ENCODE measurements at places on chromosomes 12 and 14. TPM values are rescaled to one million over a fixed set of nuclear protein-coding genes. Genes with fewer than 3 reads are reported as not detected.
A peak's percentile ranks its signal among the peaks of the same experiment; 100 is the strongest.

Gene ARMH4
- total RNA-seq: 12.1 TPM

Gene GPRC5A
- 1.3 TPM for total RNA-seq

Gene LRRC74A
- not detected for total RNA-seq

Gene SCFD1
- 79.1 TPM for total RNA-seq

Gene MYRFL
- 1.3 TPM for total RNA-seq

Gene TMEM120B
- total RNA-seq: 30.7 TPM

Gene CAPS2
- 4.2 TPM for total RNA-seq

Gene OR6C70
- total RNA-seq: not detected

Gene GLT1D1
- total RNA-seq: 1.5 TPM

Gene NOP9
- total RNA-seq: 44.4 TPM

Gene WNT1
- total RNA-seq: not detected

Gene AQP2
- not detected for total RNA-seq

Gene LYZ
- total RNA-seq: 1.1 TPM

DNA sequence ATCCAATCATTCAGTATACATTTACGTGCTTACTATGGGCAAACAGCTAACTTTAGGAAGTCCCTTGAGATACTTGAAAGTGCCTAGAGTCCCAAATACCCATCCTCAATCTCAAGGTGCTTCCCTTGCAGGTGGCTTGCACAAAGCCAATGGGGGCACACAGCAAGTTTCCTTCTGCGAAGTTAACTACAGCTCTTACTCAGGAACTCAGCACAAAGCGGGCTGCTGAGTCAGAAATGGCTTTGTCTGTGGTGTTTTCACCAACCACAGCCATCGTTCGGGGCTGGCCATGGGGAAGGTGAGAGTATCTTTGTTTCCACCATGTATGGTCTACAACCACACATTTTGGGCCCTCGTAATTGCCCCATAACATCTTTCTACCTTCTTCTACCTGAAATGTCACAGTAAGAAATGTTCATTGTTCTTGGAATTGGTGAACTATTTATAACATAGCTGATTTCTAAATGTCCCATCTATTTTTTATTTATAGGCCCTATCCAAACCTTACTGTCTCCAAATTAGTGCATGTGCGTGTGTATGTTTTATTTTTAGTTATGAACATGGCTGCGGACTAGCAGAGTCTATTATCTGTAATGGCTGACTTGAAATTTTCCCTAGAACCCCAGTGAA is 13.9 kb downstream of the MFAP5 start:
- no peak overlapping the region for H3K27ac ChIP-seq
- H3K4me1 ChIP-seq: peaks cover 20% of the 10 kb centered on the region
- no peak for DNase-seq

DNA sequence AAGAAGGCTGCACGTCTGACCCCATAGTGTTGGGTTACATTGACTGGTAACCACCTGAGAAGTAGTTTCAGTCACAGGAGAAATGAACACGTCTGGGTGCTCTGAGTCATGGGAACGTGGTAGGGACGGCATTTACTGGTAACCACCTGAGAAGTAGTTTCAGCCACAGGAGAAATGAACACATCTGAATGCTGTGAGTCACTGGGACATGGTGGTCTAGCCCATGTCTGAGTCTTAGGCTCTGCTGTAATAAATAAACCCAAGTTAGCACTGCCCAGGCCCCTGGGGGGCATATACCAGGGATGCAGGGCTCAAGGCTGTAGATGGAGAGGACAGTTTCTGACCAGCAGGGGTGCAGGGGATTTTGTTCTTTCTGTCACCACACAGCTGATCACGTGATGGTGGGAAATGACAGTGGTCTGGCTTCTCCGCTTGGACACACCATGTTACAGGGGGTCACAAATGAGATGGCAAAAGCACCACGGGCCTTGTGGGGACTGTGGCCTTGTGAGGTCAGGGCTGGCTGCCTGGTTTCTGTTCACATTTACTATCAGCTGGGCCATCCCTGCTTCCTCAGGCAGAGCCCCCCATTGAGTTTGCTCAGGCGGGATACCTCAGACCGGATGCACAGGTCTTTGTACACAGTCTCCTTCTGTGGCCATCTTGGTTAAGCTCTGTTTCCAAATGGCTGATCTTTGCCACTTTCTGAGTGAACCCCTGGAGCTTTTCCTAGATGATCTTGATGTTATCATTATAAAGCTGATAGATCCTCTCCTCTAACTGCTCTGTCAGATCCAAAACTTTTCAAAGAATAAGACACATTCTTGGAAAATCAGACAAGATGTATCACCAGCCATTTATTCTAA is 9.8 kb upstream of the C12orf42 start:
- no peak overlapping the region for H3K27ac ChIP-seq
- H3K4me3 ChIP-seq: no peak overlapping the region
- no peaks in the 10 kb centered on the region for H3K36me3 ChIP-seq

GRCh38 chr14:105173145-105173544 is 4.6 kb upstream of the JAG2 start:
- no peaks in the 10 kb centered on the region for H3K36me3 ChIP-seq
- H3K4me3 ChIP-seq: no peak overlapping the region
- DNase-seq: no peak

GRCh38 chr12:29223426-29223825 is 74.3 kb downstream of the FAR2 start:
- H3K36me3 ChIP-seq: peaks cover 3% of the 10 kb centered on the region
- no peak overlapping the region for H3K27ac ChIP-seq
- peaks cover 43% of the 10 kb centered on the region for H3K4me1 ChIP-seq
- no peak overlapping the region for H3K4me3 ChIP-seq
- H3K27me3 ChIP-seq: no peaks in the 10 kb centered on the region

DNA sequence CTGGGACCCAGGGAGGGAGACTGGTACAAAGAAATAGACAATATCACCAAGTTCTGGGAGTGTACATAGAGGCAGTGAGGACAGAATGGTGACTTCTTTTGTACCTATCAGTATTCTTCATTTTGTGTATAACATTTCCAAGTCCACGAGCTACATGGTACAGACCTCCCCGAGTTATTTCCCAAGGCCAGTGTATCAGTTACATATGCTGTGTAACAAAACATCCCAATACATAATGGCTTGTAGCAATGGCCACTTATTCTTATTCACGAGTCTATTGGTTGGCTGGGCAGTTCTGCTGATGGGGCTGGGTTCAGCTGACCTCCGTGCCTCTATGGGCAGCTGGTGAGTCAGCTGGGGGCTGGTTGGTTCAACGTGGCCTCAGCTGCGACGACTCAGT is 98.7 kb upstream of the RFLNA start:
- no peak for DNase-seq
- H3K36me3 ChIP-seq: peaks cover 24% of the 10 kb centered on the region
- no peak overlapping the region for H3K4me3 ChIP-seq
- H3K27me3 ChIP-seq: no peaks in the 10 kb centered on the region
- no peak overlapping the region for H3K27ac ChIP-seq

DNA sequence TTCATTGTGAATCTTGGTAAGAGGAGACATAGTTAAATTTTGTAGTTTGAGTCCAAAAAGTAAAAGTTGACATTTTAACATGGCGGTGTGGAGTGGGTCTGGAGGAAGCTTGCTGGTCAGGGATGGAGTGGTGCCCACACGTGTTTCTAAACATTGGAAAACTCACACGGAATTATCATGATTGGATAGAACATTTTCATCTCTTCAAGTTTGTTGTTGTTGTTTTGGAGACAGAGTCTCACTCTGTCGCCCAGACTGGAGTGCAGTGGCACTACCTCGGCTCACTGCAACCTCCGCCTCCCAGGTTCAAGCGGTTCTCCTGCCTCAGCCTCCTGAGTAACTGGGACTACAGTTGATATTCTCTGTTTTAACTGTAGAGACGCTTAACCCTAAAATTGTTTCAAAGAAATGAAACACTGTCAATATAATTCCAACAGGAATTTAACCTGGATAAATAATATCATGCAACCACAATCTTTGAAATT is 502 bp upstream of the MBIP start:
- H3K36me3 ChIP-seq: no peaks in the 10 kb centered on the region
- no peak for DNase-seq
- peaks cover 18% of the 10 kb centered on the region for H3K27me3 ChIP-seq
- peak overlapping the region; percentile 97 for H3K27ac ChIP-seq
- peak overlapping the region; percentile 85 for H3K4me3 ChIP-seq

DNA sequence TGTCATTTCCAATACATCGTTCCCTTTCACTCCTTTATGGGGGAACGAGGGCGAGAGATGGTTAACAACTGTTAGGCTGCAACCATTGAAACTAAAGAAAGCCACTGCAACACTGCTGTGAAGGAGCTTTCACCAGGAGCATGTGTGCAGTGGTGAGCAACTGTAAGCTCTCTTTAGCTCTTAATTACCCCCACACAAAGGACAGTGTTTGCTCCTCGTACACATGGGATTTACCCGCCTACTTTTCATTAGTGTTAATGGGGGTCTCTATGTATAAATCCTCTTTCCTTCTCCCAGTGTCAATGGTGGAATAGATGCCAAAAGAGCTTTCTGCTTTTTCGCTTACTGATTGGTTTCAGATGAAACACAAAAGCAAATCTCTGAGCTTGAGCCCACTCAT is 343.1 kb downstream of the FLRT2 start:
- H3K4me3 ChIP-seq: no peak overlapping the region
- H3K36me3 ChIP-seq: no peaks in the 10 kb centered on the region
- no peaks in the 10 kb centered on the region for H3K27me3 ChIP-seq
- no peak for DNase-seq
- peaks cover 20% of the 10 kb centered on the region for H3K4me1 ChIP-seq
- no peak overlapping the region for H3K27ac ChIP-seq

- H3K27me3 ChIP-seq: no peaks in the 10 kb centered on the region
- no peaks in the 10 kb centered on the region for H3K36me3 ChIP-seq
- no peak overlapping the region for H3K4me3 ChIP-seq
Observed at GRCh38 chr12:61915420-61915819, 344.8 kb upstream of the USP15 start.

- no peak for DNase-seq
- no peak overlapping the region for H3K27ac ChIP-seq
- peaks cover 12% of the 10 kb centered on the region for H3K36me3 ChIP-seq
- no peaks in the 10 kb centered on the region for H3K27me3 ChIP-seq
- no peak overlapping the region for H3K4me3 ChIP-seq
Observed at GRCh38 chr12:117087808-117088207, 11.4 kb downstream of the TESC start.

DNA sequence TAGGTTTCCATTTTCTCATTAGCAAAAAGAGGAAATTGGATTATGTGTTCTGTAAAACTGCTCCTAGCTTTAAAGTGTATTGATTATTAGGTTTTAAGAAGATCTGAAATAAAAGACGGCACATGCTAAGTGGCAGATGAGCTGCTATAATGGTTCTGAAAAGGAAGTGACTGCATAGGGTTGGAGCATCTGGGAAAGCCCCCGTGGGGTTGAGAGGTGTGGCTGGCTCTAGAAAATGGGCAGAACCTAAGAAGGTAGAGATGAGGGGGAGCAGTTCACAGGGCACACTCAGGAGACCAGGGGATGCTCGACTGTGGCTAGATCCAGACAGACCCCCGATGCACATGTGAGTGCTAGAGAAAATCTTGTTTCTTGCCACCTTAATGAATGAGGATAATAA is 1.9 kb downstream of the IFNG-AS1 start:
- H3K27me3 ChIP-seq: no peaks in the 10 kb centered on the region
- H3K27ac ChIP-seq: no peak overlapping the region
- H3K4me1 ChIP-seq: peaks cover 21% of the 10 kb centered on the region
- H3K36me3 ChIP-seq: no peaks in the 10 kb centered on the region

- peak; percentile 25 for DNase-seq
- peaks cover 2% of the 10 kb centered on the region for H3K4me1 ChIP-seq
- no peaks in the 10 kb centered on the region for H3K27me3 ChIP-seq
Observed at GRCh38 chr14:104892531-104893434, 27.7 kb downstream of the CEP170B start.

GRCh38 chr14:100504372-100505078 is 82.7 kb downstream of the BEGAIN start:
- no peak overlapping the region for H3K27ac ChIP-seq
- H3K27me3 ChIP-seq: no peaks in the 10 kb centered on the region
- no peak for DNase-seq
- H3K36me3 ChIP-seq: peaks cover 18% of the 10 kb centered on the region

GRCh38 chr14:56895154-56895553 is 84.9 kb upstream of the OTX2 start:
- no peaks in the 10 kb centered on the region for H3K36me3 ChIP-seq
- DNase-seq: no peak
- H3K27me3 ChIP-seq: peaks cover 97% of the 10 kb centered on the region
- H3K4me3 ChIP-seq: peak overlapping the region; percentile 52
- peaks cover 83% of the 10 kb centered on the region for H3K4me1 ChIP-seq

DNA sequence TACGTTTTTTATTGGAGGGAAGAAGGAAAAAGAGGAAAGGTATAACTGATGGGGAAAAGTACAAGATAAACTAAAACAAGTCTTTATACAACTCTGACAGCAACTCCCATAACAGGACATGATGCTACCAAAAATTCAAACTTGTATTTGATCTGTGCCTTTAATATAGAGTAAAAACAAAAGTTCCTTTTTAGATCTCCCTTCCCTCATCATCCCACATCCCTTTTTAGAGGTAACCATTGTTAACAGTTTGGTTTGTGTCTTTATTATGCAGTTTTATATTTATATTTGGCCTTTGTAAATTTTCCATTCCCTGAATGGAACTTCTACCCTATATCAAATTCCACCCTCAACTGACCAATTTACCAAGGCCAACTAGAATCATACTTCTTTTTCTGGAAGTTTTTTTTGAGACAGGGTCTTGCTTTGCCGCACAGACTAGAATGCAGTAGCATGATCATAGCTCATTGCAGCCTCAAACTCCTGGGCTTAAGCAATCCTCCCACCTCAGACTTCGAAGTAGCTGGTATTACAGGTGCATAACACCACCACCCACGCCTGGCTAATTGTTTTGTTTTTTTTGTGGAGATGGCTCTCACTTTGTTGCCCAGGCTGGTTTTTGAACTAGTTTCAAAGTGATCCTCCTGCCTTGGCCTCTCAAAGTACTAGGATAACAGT is 36.9 kb downstream of the RAB21 start:
- H3K4me3 ChIP-seq: no peak overlapping the region
- H3K27me3 ChIP-seq: no peaks in the 10 kb centered on the region
- H3K4me1 ChIP-seq: no peaks in the 10 kb centered on the region
- H3K36me3 ChIP-seq: peaks cover 6% of the 10 kb centered on the region
- no peak for DNase-seq

- no peak overlapping the region for H3K4me3 ChIP-seq
- no peak overlapping the region for H3K27ac ChIP-seq
- H3K4me1 ChIP-seq: peaks cover 18% of the 10 kb centered on the region
- H3K36me3 ChIP-seq: peaks cover 4% of the 10 kb centered on the region
- DNase-seq: no peak
Observed at GRCh38 chr12:64061868-64062375, 160.2 kb downstream of the KICS2 start.

DNA sequence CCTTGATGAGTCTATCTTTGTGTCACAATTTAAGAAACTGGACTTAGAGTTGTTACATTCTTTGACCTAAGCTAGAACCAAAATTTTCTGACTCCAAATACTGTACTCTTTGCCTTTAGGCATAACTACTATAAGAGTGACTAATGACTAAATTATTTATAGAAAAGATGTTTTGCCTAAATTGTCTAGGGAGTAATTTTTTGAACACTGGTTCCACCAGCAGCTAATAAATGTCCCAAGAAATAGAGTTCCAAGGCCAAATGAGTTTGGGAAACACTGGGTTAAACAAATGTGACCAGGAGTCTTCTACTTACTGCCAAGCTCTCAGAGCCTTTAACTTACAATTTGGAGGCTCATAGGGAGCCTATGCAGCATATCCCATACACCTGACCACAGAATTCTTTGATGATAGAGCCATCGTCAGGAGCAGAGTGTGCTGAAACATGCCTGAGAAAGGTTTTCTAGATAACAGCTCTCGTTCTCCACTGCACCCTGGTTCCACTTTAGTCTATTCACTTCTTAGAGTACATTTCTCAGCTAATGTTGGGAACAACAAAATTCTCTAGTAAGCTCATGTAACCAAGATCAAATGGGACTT is 215.9 kb upstream of the HMGA2 start:
- peaks cover 19% of the 10 kb centered on the region for H3K4me1 ChIP-seq
- no peak for DNase-seq
- H3K36me3 ChIP-seq: peaks cover 5% of the 10 kb centered on the region
- H3K27me3 ChIP-seq: no peaks in the 10 kb centered on the region
- H3K4me3 ChIP-seq: no peak overlapping the region
- H3K27ac ChIP-seq: no peak overlapping the region

Data from WTC11 (cell line).